ENCODE measurements at places on chromosomes 7 and 10.

DNA sequence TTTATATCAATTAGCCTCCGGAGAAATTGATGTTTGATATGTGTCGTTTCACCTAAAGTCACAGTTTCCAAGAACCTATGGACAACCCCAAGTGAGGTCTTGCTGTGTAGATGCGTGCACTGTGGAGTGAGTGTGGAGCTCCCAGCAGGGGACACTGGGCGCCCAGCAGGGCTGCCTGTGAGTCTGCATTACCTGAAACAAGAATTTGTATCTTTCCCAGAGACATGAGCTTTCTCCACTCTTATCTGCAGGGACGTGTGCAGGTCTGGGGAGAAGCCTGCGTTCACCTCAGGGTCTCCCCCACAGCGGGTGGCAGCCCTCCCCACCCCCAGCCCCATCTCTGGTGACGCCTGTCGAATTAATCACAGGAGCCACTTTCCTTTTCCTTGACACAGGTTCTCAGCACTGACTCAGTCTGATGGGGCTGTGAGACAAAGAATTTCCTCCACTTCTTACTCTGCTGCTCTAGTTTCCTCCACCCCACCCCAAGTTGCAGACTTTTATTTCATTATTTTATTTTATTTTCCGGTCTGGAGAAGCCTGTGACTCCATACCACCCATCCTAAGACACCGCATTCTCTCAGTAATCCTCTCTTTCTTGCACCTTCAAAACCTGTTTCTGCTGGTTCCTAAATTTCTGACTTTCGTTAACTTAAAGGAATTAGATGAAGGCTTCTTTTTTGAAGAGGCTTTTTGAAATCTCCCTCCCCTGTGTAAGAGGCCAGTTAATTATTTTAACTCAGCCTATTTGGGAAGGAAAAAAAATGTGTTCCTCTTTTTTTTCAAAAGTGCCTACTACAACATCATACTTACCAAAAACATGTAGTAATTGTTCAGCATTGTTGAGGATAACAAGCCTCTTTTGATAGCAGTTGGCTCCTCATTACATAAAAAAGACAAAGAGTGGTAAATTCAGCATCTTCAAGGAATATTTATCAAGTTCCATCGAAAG is 17.0 kb upstream of the INSIG1 start:
- peak; percentile 34 for DNase-seq

- DNase-seq: no peak
Observed at GRCh38 chr7:28782362-28782761, 175.8 kb downstream of the TRIL start.

GRCh38 chr10:36880898-36881297 is 244.5 kb upstream of the ANKRD30A start:
- no peak for DNase-seq

- no peak for DNase-seq
Observed at GRCh38 chr7:92611735-92612134, 21.5 kb upstream of the FAM133B start.

- DNase-seq: no peak
Observed at GRCh38 chr7:142438235-142438922, 180.5 kb upstream of the PRSS58 start.

GRCh38 chr7:151371266-151371665 is 29.7 kb downstream of the NUB1 start:
- no peak for DNase-seq

DNA sequence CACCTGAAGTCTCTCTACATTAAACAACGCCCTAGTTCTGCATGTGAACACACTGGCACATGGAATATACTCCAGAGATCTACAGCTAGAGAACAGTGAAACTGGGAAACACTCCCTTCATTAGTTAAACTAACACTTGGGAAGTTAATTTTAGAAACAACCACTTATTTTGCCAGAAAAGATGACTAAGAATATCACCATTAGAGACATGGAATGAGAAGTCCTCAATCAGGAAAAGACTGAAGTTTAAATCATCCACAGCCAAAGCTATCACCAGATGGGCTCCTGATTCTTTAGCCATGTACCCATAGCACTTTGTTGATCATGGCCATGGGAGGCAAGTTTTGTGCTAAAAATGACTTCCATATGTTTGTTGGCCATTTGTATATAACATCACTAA is 719.5 kb downstream of the KCNMA1 start:
- DNase-seq: no peak

Data from tibial artery (tissue), 4 donors.